ENCODE measurements at places on chromosomes 7 and 10.

DNA sequence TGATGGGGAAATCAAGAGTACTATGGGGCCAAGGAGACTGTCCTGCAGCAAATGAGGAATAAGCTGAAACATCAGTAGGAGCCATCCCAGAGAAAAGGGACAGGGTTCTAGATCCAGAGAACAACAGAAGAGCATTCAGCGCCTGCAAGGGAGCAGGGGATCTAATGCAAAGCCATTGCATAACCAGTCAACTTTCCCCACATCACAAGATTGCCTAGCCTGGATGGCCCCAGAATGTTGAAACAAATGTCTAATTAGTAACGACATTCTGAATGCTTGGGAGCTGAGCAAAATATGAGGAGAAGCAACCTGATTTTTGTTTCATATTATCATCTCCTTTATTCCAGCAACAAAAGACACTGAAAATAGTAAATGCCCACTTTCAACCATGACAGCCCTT, 2.7 kb upstream of the MPP7 start:
- no peak for DNase-seq

DNA sequence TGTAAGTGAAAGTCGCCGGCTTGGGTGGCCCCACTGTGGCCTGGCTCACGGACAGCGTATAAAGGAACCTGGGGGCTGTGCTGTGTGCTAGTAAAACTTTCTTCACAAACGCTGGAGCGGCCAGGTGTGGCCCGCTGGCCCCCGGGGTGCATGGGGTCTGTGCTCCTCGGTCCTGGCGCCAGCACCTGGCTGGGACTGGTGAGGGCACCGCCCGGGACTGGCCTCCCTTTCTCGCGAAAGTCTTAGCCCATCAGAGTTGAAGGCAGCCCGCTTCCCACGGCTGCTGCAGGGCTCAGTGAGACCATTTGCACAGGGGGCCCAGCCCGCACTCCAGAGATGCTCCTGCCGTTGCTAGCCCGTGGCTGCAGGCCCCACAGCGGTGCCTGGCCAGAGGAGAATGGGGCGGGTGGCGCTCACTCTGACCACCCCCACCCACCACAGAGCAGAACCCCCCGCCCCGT, 5.8 kb downstream of the PWWP2B start:
- no peak for DNase-seq

DNA sequence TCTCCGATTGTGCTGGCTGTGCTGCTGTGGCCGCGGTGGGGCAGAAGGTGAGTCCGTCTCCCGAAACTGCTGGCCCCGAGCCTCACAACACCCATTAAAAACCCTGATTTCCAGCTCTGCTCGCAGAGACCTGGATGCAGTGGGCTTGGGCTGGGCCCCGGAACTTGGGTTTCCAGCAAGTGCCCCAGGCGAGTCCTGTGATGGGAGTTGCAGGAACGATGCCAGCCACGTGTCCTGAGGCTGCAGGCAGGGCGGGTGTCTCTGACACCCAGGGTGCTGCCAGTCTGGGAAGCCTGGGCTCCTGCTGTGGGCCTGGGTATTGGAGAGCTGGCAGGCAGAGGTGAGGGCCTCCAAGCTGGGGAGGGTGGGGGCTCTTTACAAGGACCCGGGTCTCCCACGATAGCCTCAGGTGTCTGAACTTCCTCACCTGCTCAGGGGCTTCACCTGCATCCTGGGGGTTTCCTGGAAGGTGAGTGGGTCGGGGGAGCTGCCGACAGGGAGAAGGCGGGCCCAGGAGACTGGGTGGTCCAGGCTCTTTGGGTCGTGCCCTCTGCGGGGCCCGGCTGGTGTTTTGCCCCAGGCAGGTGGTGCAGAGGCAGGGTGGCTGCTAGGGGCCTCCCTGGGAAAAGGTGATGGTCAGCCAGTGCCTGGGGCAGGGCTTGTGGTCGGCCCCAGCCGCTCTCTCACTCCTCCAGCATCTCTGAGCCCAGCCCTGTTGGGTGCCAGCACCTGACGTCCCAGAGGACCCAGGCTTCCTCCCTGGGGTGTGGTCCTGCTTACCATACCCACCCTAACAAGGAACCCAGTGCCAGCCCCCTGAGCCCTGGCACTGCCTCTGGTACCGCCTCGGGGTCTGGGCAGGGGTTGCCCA, 180.3 kb downstream of the DNAJB6 start:
- DNase-seq = no peak

DNA sequence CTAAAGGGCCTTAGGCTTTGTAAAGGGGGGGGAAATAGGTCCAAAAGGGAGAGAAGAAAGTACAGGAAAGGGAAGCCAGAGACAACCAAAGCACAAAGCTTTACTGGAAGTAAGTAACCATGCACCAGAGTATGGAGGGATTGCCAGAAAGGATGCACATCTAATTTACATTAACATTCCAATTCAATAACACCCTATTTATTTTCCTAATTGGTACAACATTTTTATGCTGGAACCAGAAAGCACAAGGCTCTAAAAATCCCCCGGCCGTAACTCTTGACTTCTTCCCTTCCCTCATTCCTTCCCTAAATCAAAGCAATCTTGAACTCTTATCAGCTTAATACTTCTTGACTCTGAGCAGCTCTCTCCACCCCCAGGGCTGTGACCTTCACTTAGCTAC, 400.0 kb upstream of the CELF2 start:
- no peak for DNase-seq

DNA sequence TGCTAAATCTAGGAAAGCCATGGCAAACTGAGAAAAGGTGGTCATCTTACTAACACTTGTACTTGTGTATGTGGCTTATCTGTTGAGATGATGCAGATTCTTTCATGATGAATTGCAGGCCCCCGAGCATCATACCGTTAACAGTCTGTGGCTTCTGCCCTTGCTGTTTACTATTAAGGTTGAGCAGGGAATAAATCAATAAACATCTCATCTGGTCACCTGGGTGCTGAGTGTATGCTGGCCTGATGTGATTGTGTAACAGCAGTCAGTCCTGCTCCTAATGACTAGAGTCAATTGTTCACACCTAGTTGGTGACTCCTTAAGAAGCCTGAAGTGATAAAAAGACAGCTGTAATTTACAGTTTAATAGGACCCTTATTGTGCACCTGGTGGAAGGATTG, 8.3 kb upstream of the GNAT3 start:
- DNase-seq = no peak

DNA sequence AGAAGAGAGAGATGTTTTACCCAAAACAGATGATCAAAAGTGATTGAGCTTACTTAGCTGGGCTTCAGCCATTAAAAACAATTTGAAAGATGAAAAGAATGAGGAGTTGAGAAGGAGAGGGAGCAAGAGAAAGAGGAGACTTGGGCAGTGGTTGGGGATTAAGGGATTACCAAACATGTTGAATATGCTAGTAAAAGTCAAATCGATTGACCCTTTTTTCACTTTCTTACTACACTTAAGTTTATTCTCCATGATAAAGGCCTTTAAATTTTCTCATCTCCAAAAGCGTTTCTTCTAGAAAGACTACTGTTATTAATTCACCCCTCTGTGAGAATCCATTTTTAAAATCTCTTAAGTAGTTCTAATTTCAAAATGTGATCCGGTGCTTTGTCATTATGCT, 1254.0 kb upstream of the PHF14 start:
- no peak for DNase-seq

DNA sequence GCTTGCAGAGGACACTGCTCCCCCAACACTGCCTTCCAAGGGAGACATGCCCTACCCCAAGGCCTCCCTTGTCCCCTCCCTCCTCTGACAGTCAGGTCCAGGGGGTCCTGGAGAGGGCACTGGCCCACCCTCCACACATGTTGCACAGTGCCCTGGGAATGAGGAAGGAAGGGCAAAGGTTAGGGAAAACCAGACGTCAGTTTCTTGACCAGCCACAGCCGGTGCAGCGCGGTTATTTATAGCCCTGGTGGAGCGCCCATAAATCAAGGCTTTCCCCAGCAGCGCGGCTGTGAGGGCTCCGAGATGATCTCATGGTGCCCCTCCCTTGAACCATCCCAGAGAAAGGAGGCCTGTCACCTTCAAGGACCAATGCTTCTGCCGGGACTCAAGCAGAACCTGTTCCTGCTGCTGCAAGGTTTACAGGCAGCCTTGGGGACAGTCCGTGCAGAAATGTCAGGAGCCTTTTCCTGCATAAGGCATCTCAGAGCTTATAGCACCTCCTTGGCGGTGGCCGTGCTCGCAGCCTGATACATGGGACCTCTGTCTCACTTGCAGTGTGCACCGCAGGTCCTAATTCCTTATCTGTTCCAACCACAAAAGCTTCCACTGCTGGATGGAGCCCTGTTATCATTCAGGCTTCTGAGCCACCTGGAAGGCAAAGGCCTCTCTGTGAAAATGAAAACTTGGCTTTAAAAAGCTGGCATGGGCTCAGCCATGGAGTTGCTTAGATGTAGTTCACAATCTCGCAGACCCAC, 127.3 kb downstream of the LHPP start:
- DNase-seq = no peak

- DNase-seq = no peak
Measured at GRCh38 chr10:99330347-99330924, 1.3 kb downstream of the CNNM1 start.

DNA sequence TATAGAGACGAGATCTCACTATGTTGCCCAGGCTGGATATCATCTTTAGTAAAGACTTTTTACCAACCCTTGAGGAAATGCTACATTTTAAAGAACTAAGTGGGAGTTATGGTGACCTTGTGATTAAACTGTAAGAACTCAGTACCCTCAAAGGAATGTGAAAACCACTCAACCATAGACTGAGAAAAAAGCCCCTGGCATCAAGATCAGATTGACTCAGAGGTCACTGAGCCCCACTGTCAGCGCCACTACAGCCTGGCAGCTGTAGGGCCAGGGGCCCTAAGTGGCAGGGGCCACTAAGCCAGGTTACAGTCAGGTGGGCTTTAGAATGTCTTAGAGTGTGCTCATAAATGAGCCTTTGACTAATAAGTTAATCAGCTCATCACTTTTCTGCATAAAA, 55.9 kb downstream of the APBB1IP start:
- DNase-seq = no peak

- no peak for DNase-seq
Measured at GRCh38 chr10:314871-315270, 179.6 kb downstream of the ZMYND11 start.

DNA sequence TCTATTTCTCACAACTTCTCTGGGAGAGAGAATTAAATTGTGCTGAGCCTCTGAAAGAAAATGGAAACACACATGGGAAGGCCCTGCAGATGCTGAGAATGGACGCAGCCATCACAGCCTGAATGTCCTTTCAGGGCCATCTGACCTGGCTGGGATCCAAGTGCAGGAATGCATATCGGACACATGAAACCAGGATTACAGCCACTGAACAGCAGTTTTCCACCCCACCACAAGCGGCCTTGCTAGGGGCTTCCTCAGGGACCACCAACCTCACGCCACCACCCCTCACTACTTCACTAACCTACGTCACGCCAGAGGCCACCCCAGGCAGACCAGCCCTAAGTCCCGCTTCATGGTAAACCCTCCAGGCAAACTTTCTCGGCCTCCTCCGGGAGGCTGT, 103.3 kb downstream of the DIP2C start:
- DNase-seq = no peak

DNA sequence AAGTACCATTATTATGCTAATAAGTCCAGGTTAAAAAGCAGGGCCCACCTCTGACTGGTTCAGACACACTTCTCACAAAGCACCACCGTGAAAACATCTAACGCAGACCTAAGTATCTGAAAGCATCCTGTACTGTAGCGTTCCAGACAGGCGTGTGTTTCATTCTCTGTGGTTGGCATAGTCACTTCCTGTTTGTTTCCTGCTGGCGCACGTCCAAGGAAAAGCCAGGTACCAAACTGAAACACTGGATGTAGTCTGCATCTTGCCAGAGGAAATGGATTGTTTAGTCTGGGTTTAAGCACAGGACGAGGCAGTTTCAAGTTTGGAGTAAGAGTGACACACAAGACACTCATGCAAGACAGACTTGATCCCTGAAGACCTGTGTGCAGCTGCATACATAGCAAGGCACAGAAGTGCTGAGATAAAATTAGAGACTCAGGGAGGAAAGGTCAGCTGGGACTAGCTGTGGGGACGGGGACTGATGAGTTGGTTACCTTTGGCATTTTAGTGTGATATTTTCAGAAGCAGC, 23.3 kb downstream of the BPGM start:
- DNase-seq = peak; percentile 49

GRCh38 chr7:54339073-54339472, 203.1 kb upstream of the VSTM2A start:
- DNase-seq = no peak

DNA sequence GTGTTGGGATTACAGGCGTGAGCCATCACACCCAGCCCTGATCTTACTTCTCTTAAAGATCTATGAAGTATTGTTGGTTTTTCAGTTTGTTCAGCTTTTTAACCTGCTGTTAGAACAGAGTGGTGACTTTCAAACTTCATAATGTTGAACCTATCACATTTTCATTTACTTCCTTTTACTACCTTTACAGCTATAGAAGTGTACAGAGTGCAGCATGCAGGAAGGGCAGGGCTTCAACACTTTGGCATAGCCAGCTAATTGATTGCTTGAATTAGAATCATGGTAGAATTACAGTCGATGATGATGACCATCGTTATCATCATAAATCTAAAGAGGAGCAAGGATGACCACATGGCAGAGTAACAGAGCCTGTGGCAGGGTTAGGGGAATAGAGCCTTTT, 55.5 kb downstream of the AOAH start:
- no peak for DNase-seq

DNA sequence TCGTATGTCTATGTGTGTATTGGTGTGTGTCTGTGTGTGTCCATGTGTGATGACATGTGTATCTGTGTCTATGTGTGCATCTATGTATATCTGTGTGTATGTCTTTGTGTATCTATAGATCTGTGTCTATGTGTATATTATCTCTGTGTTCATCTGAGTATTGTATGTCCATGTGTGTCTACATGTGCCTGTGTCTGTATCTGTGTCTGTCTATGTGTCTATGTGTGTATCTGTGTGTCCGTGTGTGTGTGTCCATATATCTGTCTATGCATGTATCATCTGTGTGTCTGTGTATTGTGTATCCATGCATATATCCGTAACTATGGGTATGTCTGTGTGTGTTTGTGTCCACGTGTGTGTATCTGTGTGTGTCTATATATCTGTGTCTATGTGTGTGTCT, 2.7 kb upstream of the FAM20C start:
- DNase-seq = no peak

- DNase-seq = no peak
Measured at GRCh38 chr10:124168991-124169802, 75.8 kb upstream of the CHST15 start.

- no peak for DNase-seq
Measured at GRCh38 chr10:67519434-67519833, 176.6 kb downstream of the CTNNA3 start.

DNA sequence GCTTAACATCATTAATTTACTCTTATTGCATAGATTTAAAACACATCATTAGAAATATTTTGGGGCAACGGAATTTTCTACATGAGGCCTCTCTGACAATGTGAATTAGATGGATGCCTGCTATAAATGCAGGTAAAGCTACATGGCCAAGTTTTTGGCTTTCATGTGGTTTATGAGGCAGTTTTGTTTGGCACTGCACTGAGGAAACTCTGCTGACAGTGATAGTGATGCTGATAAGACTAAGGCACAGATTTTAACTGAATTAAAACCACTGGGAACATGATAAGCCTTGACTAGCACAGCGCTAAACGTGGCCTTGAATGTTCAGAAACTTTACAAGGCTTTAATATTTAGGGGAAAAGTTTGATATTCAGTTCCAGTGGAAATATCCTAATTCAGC, 114.3 kb upstream of the NOBOX start:
- no peak for DNase-seq

All from activated CD8-positive, alpha-beta memory T cell treated with anti-CD3 and anti-CD28 coated beads for 1 hour (primary cell).